Camera-type eye (tissue), 1 donor: ENCODE measurements at places on chromosomes 3 and 15. TPM values are rescaled to one million over a fixed set of nuclear protein-coding genes. Genes with fewer than 3 reads are reported as not detected.

The SAMD7 gene
- 22.0 TPM for total RNA-seq

The ZNF717 gene
- total RNA-seq = 30.1 TPM

The GPR87 gene
- 1.3 TPM for total RNA-seq

The PRTG gene
- 34.4 TPM for total RNA-seq

The GTF2E1 gene
- total RNA-seq = 20.3 TPM

The CDHR4 gene
- not detected for total RNA-seq

The ITIH1 gene
- total RNA-seq = not detected

The IGF2BP2 gene
- 84.2 TPM for total RNA-seq

The ARPIN gene
- 28.5 TPM for total RNA-seq

The FYCO1 gene
- 51.7 TPM for total RNA-seq

The TERC gene
- total RNA-seq = 215 TPM

The LRRC58 gene
- 51.2 TPM for total RNA-seq

The LCTL gene
- total RNA-seq = 17.3 TPM
